ENCODE measurements at places on chromosomes 2 and 18. TPM values are rescaled to one million over a fixed set of nuclear protein-coding genes. Genes with fewer than 3 reads are reported as not detected.

DNA sequence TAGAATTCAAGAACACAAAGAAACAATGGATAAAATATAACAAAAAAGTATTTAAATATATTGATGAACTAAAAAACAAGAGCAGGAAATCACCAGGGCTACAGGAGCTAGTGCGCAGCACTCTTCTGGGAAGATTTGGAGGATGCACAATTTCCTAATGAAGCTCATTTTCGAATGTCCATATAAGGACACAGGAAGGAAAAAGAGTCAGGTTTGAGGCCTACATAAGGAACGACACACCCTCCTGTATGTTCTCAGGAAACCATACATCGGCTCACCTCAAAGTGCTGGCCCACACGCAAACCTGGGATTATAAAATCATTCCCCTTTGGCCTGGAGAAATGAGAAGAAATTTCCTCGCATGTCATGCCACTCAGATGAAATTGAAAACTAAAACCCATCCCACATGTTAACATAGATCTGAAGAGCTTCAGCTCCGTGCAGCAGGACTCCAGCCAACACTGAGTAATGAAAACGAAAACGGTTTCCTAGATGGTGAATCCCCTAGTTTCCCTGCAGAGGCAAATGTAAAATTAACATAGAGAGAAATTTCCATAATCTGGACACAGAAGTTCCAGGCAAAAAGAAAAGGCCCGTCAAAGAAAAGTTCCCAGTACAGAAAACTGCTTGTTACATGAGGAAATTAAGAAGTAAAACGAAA is 825.8 kb downstream of the SOCS6 start:
- ATAC-seq: peak; percentile 32

DNA sequence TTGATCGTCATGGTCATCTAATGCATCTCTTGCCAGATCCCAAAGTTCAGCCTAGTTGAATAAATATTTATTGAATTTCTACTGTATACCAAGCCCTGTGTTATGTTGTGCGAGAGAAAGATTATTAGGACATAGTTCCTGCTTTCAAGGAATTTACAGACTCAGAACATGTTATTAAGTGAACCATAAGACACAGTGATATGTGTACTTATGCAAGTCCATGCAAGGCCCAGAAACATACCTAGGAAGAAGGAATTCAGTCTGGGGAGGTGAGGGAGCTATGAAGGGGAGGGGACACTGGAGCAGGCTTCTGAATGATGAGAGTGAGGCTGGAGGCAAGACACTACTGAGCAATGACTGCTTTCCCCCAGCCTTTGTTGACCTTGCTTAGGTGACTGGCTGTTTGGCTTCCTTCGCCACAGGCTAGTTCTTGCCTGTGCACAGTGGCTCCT is 81.4 kb downstream of the ACAA2 start:
- ATAC-seq: no peak

Gene CXCR1
- 0.17 TPM for total RNA-seq

DNA sequence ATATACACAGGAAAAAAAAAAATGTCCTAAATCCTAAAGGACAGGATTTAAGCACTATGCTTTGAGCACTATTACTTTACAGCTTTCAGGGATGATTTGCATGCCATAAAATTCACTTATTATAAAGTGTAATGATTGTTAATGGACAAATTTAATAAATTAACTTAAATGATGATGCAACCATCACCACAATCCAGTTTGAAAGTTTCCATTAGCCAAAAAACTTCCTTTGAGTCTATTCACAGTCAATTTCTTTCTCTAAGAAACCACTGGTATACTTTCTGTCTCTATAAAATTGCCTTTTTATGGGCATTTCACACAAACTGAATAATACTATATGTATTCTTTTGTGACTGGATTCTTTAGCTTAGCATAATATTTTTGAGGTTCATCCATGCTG is 111.1 kb upstream of the RIOK3 start:
- no peak for ATAC-seq

DNA sequence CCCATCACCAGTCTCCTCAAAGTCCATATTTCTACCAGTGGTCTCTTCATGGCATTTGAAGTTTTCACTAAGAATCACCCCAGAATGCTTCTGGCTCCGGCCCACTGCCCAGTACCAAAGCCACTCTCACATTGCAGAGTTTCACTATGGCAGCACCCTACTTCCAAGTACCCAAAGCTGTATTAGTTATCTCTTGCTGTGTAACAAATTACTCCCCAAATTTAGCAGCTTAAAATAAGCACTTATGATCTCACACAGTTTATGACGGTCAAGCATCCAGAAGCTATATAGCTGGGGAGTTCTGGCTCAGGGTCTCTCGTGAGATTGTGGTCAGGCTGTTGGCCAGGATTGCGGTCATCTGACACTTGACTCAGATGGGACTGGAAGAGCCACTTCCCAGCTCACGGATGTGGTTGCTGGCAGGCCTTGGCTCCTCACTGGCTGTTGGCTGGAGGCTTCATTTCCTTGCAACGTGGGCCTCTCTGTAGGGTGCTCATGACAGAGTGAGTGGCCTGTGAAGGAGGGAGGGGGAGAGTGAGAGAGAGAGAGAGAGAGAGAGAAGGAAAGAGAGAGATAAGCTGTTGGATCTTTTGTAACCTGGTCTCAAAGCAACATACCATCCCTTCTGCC is 189.5 kb downstream of the CTIF start:
- ATAC-seq: peak; percentile 59

Gene REEP1
- total RNA-seq: 4.7 TPM

GRCh38 chr2:176650104-176650837 is 381.0 kb downstream of the MTX2 start:
- ATAC-seq: no peak

Gene LIPG
- total RNA-seq: 39.9 TPM

GRCh38 chr2:30255466-30256408 is 24.4 kb downstream of the LBH start:
- ATAC-seq: no peak

DNA sequence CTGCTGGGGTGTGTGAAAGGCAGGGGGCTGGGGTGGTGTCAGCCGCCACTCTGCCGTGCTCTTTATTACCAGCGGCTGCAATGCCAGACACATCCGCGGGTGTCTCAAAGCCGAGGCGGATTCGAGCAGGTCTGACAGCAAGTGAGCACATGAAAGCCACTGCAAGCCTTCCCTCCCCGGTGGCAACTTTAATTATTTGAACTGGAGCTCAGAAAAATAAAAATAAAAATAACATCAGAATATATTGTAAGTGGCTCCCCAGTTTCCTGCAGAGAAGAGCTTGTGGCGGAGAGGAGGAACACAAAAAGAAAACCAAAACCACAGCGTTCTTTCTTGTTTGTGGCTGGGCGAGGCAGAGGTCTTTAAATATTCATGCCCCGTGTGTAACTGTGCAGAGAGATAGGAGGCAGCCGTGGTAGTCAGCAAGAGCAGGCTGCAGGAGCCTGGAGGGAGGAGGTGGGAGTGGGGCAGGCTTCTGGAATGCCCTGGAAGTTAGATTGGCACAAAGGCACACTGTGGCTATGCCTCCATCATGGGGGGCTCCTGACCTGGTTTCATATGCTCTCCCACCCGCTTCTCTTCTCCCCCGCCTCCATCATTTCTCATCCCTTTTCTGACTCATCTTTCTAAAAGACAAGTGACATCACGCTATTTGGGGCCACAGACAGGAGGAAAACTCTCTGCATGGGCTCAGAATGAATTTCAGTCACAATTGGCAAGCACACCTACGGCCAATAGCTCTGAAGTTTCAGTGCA is 199.8 kb downstream of the CLIP4 start:
- ATAC-seq: peak; percentile 94

DNA sequence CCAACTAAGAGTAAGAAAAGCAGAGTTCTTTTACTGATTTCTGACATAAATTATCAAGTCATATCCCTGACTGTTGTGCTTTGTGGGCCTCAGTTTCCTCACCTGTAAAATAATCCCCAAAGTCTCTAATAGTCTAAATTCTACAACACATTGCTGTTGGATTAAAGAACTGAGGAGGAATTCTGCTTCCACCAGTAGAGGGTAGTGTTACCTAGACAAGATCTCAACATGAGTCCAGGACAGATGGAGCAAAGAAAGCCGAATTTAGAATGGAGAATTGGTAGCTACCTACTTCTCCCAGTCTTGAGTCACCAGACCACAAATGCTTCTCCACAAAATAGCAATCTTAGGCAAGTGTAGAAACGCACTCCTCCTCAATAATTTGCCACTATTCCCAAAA is 462.5 kb upstream of the FSHR start:
- ATAC-seq: no peak

Gene GCG
- 0.89 TPM for total RNA-seq

DNA sequence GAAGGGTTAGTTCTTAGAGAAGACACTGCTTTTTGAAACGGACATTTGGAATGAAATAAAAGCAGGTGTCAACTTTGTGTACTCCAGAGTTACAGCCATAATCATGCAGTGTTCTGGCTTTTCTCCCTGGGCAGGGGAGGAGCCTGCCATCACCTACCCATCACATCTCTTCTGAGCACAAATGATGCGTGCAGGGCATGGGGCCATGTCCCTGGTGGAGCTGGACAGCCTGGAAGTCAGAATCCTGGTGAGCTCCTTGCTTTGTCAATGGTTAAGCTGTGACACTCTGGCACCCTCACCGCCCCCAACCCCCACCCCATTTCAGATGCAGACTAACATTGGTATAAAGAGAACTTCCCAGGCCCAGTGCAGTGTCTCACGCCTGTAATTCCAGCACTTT is 53.1 kb downstream of the PDCL3 start:
- peak; percentile 64 for ATAC-seq

Gene NLRC4
- 1.4 TPM for total RNA-seq

Gene ESCO1
- total RNA-seq: 18.2 TPM

Gene CYRIA
- total RNA-seq: 18.1 TPM

Gene COLEC12
- 0.49 TPM for total RNA-seq

GRCh38 chr2:38599706-38600105 is 3.0 kb downstream of the HNRNPLL start:
- ATAC-seq: no peak

DNA sequence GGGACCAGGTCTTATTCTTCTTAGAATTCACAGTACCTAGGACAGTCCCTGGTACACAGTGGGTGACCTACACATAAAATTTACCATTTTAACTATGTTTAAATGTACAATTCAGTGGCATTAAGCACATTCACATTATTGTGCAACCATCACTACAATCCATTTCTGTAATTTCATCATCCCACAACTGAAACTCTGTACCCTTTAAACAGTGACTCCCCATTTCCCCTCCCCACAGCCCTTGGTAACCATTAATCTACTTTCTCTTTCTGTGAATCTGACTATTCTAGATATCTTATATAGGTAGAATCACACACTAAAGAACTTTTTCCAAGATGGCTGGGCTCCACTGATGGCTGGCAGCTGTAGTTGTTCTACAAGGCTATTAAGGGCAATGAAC is 41.6 kb downstream of the GFPT1 start:
- no peak for ATAC-seq

GRCh38 chr2:24085200-24085489 is 511 bp upstream of the TP53I3 start:
- ATAC-seq: no peak

- no peak for ATAC-seq
Observed at GRCh38 chr2:153819074-153819473, 52.6 kb upstream of the GALNT13 start.

- peak; percentile 99 for ATAC-seq
Observed at GRCh38 chr2:102932501-102932900, 170.7 kb downstream of the TMEM182 start.

DNA sequence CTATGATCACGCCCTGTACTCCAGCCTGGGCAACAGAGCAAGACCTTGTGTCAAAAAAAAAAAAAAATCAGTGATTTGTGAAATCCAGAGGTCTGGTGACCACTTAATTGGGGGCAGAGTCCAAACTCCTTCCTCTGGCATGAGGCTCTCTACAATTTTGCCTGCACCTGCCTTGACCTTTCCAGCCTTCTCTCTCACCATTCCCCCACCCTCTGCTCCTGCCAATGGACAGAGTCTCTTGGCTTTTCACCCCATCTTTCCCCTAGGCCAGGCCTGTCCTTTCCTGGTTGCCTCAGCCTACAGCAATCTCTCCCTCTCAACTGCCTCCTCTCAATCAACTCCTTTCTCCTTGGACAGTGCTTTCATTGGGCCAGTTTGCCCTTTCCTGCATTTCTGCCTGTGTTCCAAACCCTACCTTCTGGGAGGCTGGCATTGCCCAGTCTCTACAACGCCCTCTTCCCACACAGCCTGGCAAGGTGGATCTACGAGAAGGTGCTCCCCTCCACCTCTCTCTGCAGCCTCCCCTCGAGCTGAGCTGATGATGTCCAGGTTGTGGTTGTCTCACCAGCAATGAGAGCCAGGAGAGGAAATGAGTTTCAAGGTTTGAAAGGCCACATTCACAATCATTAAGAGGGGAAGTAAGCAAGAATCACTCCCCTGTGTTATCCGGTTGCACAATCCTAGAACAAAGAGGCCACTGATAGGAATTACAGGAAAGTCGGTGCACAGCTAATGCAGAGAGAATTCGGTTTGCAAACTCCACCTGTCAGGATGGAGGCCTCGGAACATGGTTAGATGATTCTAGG is 39.5 kb upstream of the NPAS2 start:
- no peak for ATAC-seq

Gene HNMT
- 18.5 TPM for total RNA-seq

- ATAC-seq: no peak
Observed at GRCh38 chr2:119827866-119828507, 68.3 kb downstream of the PTPN4 start.

Gene SPDYA
- total RNA-seq: 3.2 TPM

DNA sequence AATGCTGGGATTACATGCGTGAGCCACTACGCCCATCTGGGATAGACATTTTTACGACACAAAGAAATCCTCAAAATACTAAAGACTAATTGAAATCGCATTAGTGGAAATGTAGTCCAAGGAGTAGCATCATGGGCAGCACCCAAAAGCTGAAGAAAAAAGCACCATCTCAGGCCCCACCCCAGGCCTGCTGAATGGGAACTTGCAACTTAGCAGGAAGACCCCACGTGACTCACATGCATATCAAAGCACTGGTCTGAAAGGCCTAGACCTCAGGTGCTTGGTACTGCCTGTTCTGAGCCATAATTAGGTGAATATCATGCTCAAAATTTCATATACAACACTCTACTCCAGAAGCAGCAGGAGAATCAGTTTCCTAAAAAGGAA is 28.9 kb downstream of the SPRED2 start:
- ATAC-seq: no peak

Gene C2orf80
- total RNA-seq: 15.2 TPM

DNA sequence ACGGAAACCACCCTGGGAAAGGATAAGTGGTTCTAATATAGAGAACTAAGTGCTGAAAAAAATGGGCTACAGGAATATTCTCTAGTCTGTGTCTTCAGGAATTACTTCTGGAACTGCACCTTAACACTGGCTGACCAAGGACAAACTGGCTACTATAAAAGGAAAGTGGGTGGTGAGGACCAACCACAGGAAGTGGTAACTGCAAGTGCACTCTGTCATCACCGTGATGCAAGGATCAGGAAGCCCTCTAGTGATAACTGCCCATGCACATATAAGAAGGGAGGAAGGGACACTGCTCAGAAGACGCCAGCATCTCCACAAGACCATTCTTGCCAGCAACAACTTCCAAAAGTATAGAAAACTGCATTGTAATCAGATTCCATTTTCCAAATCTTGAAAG is 424.4 kb upstream of the RGPD4 start:
- no peak for ATAC-seq

Gene MAIP1
- total RNA-seq: 15.1 TPM

Gene NMS
- total RNA-seq: not detected

GRCh38 chr2:144678736-144679135 is 158.8 kb upstream of the ZEB2 start:
- ATAC-seq: no peak

Measured in motor neuron (in vitro differentiated cells).